ENCODE measurements at places on chromosomes 1 and 21.

GRCh38 chr1:118812555-118812954, 175.6 kb downstream of the TBX15 start:
- DNase-seq: no peak

GRCh38 chr1:28280977-28281381, 21.7 kb downstream of the SESN2 start:
- no peak for DNase-seq

DNA sequence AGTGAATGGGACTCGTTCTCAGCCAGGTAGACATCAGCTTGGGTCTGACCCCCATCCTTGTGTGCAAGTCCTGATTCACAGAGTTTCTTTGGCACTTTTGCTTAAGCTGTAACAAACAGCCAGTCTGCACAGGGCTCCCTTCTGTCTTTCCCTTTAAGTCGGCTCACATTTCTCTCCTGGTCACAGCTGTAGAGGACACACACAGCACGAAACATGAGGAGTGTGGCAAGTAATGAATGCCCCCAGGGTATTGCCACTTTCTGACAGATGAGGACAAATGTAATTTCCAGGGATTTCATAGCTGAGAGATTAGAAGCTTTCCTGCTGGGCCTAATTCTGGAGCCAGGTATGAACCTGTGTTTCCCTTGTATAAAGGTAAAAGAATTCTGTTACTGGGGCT, 423.5 kb downstream of the KIF26B start:
- DNase-seq: no peak

GRCh38 chr1:1306661-1307260, 969 bp downstream of the ACAP3 start:
- DNase-seq: no peak

- DNase-seq: no peak
Measured at GRCh38 chr1:240941701-240942370, 329.9 kb upstream of the GREM2 start.

- DNase-seq: no peak
Measured at GRCh38 chr1:24311741-24312140, 7.4 kb upstream of the GRHL3 start.

DNA sequence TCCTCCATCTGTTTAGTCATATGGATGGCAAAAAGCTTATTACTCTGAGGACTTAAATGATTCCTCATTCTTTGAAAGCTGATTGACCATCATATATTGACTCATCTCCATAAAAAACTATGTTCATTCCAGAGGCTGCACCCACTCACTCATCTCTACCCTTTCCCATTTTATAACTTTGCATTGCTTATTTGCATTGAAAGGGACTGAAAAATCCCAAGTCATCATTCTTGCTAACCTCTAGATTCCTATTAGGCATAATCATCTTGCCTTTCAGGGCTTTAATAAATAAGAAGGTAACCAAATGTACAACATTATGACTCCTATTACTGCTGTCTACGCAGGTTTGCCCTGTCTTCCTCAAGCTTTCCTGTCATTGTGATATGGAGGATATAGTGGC, 1180.3 kb upstream of the B3GALT2 start:
- no peak for DNase-seq

DNA sequence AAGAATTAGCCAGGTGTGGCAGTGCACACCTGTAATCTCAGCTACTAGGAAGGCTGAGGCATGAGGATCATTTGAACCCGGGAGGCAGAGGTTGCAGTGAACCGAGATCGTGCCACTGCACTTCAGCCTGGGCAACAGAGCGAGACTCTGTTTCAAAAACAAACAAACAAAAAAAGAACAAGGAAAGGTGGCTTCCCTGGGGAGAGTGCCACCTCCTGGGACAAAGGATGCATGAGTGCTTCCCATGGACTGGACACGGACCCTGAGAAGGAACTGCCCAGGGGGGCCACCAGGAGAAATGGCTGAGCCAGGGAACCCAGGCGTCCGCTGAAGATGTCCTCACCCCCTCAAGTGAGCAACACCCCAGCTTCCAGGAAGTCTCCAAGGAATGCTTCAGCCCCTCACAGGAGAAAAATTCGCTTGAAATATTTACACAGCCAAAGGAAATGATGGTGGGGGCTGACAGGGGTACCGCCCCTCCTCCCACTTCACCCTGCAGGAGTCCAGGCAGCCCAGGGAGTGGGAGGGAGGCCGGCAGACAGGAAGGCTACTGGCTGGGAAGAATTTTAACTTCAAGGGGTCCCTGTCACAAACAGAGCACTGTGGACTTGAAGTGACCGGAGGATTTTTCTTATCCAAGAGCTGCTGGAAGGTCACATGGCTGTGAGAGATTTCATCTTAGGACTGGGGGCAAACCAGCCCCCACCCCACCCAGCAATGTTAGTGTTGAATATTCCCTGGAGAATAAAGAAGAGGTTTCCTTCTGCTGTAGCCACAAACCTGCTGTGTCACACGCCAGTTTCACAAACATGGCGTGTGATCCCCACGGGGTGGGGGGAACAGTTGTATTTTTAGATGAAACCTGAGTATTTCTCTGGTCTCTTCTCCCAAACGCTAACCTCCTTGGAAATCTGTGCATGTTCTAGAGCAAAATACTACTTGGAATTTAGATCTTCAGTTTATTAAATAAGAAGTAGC, 90.8 kb upstream of the SLC25A33 start:
- no peak for DNase-seq

GRCh38 chr1:225891229-225891972, 2.5 kb upstream of the LEFTY1 start:
- no peak for DNase-seq

DNA sequence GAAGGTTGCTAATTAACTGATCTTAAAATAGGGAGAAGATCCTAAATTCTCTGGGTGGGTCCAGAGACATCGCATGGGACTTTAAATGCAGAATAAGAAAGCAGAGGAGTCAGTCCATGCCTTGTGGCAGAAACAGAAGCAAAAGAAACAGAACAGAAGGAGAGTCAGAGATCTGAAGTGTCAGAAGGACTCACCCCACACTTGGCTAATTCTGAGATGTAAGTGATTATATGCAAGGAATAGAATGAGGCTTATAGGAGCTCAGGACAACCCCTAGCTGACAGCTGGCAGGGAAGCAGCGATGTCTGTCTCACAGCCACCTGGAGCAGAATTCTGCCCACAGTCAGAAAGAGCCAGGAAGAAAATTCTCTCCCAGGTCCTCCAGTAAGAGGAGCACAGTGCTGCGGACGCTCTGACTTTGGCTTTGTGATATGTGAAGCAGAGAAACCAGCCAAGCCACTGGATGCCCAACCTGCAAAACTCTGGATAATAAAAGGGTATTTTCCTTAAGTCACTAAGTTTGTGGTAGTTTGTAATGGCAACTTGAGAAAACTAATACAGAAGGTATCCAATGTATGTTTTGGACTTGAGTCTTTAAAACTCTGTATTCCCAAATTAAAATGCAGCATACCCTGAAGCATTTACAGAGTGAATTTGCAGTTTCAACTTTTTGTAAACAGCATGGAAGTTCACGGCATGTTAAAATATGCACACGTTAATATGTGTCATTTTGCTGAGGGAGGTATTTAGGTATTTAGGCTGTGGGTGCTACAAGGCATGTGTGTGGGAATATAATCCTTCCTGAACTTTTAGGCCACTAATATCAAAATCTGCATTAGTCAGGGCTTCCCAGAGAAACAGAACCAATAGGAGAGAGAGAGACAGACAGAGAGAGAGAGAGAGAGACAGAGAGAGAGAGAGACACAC, 388.5 kb downstream of the PCP4 start:
- DNase-seq: no peak

DNA sequence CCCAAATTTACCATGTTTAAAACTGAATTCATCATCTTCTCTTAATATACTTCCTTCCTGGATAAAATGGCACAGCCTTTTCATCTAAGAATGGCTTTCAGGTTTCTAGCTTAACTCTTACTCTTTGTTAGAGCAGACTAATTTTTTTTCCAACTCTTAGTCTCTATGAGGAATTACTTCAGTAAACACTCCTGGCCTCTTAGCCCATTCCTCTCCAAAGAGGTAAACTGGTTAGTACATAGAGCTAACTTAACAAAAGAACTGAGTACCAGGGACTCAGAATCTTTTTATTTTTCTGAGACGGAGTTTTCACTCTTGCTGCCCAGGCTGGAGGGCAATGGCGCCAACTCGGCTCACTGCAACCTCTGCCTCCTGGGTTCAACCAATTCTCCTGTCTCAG, 21.1 kb downstream of the FOXJ3 start:
- no peak for DNase-seq

DNA sequence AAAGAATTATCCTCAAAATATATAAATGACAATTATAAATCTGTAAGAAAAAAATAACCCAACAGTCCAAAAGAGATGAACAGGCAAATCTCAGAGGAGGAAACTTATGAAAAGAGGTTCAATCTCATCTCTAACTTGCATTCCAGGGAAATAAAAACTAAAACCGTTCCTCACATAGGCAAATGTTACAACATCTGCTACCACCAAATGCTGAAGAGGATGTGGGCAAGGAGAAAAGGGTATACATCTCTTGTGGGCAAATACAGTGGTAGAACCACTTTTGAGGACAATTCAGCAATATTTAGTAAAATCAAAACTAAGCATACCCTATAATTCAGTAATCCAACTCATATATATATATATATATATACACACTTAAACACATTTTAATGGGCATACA, 33.7 kb upstream of the SGIP1 start:
- no peak for DNase-seq

DNA sequence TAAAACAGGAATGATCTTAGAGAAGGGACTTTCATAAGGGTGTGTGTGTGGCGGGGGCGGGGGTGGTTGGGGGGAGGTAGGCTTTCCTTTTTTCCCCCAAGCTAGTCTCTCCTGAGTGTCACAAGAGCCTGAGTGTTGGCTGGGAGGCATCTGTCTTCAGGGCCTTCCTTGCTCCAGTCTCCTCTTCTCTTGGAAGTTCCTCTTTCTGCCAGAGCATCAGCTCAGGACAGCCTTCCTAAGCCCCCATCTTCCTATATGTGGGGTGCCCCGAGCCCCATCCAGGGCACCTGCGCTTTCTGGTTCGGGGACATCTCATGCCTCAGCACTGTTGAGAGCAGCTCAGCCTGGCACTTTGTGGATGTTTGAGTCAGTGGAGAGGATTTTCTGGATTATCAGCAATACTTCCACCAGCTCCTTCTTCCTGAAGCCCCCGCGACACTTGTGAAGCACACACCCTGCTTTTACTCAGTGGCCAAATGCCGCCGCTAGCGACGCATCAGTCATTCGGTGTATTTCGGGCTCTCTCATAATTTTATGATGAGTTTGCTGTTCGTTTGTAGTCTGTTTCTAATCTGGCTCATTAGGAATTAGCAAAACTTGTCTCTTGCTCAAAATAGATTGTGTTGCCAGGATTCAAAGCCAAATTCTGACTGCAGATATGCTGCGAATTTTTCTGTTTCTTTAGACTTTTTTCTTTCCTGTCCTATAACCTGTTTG, 61.7 kb downstream of the GALNT2 start:
- no peak for DNase-seq

DNA sequence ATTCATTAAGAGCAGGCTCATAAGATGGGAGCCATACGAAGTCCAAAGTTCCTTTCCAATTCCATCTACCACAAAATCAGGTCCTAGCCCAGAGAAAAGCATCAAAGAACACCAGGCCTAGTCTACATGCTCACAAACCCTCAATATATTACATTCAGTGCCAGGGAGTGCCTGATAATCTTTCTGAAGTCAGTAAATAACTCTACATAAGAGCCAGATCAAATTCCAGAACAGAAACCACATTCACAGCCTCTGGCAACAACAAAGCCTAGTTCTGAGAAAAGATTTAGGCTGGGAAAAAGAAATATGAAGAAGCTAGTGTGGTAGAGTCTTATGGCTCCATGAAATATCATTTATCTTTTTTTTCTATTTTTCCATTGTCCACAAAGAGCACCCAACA, 40.5 kb upstream of the RBBP5 start:
- DNase-seq: no peak

DNA sequence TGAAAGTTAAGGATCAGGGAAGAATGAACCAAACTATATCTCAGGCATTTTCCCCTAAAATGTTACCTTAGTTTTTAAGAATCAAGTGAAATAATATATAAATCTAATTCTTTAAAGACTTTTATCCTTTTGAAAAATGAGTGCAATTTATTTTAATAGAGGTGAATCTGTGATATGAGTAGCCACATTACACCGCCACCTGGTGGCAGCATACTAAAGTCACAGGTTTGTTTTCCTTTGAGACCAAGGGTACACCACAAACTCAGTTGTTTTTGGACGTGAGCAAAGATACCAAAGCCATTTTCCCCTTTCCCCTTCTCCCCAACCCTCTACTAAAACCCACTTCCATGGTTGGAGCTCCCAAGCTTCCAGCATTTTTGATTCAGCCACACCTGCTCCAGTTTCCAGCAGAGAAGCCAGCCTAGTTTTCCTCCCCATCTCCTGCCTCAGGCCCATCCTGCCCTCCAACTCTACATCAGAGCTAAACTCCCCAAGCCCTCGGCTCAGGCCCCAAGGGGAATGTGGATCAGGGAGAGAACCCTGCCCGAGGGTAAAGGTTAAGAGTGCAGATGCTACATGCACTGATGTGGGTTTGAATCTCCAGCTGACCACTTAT, 22.9 kb upstream of the LDLRAP1 start:
- DNase-seq: peak; percentile 44

DNA sequence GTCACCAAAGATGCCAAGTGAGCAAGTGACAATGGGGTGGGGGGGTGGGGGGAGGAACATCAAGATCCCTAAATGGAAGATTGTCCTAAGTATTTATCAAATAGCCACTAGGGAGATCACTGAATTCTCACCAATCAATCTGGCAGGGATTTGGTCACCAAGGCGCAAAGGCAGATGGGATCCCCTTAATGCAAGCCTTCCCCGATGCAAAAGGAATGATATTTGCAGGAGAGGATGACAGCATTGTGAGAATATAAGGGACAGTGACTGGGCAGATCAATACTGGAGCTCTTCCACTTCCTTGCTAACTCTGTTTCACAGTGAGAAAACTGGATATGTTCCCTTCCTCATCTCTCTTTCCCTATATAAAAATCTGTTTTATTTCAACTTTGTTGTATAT, 40.9 kb downstream of the DUSP10 start:
- DNase-seq: no peak

DNA sequence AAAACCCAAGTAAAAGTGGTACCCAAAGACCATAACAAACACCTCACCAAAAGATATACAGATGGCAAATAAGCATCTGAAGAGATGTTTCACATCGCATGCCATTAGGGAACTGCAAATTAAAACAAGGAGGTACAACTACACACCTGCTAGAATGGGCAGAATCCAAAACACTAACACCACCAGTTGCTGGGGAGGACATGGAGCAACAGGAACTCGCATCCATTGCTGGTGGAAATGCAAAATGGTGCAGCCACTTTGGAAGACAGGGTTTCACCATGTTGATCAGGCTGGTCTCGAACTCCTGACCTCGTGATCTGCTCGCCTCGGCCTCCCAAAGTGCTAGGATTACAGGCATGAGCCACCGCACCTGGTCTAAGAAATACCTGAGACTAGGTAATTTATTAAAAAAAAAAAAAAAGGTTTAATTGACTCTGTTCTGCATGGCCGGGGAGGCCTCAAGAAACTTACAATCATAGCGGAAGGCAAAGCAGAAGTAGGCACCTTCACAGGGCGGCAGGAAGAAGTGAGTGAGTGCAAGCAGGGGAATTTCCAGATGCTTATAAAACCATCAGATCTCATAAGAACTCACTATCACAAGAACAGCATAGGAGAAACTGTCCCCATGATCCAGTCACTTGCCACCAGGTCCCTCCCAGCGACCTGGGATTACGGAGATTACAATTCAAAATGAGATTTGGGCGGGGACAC, 30.2 kb upstream of the PRSS38 start:
- DNase-seq: no peak

GRCh38 chr1:27934818-27935549, at the start of gene SMPDL3B:
TSS of gene SMPDL3B (plus strand) at chr1:27935000. CDS start at chr1:27935184, 184 bp downstream.
- DNase-seq: no peak

GRCh38 chr1:180927841-180928240, 15.1 kb downstream of the KIAA1614 start:
- no peak for DNase-seq

Data from stimulated activated CD4-positive, alpha-beta T cell treated with anti-CD3 and anti-CD28 coated beads, TNF-alpha, amount 100 ng/mL, for 24 hours (primary cell).